Hematopoietic multipotent progenitor cell treated with erythropoietin and hydrocortisone succinate and interleukin-3 and kit ligand, for 17 days (in vitro differentiated cells): ENCODE measurements at places on chromosomes 6 and 20.

GRCh38 chr6:18276610-18277236 is 12.4 kb upstream of the DEK start:
- DNase-seq: no peak

GRCh38 chr6:117118490-117118889 is 146.9 kb upstream of the VGLL2 start:
- no peak for DNase-seq

DNA sequence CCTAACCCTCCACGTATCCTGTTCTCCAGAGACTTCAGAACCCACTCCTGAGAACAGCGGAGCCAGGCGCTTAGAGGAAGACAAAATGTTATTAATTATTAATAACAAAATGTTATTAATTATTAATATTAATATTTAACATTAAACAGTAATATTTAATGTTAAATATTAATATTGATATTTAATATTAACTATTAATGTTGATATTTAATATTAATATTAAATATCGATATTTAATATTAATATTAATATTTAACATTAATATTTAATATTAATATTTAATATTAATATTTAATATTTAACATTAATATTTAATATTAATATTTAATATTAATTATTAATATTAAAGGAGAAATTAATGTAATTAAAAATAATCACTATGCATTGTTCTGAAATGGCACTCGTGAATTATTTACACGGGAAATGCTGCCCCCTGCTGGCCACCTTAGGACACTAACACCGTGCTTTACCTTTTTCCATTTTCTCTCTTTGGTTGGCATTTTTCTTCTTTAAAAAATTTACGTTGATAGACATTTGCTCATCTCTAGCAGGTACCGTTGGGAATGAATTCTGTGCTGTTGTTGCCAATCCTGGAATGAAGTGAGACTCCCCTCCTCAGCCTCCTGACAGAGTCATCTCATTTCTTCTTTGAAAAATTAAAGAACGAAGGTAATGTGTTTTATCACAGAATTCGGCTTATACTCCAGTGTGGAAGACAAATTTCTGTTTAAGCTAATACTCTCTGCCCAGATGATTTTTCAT is 7.5 kb upstream of the GGTLC1 start:
- DNase-seq: peak; percentile 59

DNA sequence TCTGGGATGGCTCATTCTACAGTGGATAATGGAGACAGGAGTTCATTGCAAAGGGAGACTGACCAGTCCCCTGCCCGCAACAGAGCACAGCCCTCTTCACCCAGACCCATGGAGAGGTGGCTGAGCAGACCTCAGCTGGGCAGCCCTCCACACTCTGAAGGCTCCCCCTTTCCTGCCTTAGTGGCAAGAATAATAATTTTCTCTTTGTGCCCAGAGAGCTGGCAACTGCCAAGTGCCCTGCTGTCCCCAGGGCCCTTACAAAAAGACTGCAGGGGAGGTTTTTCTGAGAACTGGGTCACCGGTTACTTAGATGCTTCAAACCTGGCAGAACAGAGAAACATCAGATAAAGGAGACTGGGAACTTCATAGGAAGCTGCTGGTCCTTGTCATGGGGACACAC is 35.4 kb upstream of the ZNFX1 start:
- DNase-seq: no peak

DNA sequence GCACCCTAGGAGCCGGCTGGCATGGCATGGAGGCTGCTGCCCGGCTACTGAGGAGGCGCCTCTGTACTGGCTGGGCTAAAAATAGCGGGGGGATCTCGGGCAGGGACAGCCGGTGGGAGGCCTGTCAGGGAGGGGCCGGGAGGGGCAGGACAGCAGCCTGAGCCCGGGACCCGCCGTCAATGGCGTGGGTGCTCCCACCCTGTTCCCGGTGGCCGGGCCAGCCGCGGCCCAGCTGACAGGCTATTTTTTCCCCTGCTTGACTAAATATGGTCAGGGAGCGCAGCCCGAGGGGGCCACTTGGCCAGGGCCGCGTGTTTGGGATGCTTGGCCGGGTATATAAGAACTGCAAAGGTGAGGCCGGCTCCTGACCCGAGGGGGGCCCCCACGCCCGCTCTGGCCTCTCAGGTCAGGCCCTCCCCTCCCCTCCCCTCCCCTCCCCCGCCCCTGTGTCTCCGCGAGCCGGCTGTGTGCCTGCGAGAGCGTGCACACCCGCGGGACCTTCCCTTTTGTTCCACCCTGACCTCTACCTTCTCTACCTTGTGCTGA is 74.4 kb upstream of the GATA5 start:
- DNase-seq: no peak

DNA sequence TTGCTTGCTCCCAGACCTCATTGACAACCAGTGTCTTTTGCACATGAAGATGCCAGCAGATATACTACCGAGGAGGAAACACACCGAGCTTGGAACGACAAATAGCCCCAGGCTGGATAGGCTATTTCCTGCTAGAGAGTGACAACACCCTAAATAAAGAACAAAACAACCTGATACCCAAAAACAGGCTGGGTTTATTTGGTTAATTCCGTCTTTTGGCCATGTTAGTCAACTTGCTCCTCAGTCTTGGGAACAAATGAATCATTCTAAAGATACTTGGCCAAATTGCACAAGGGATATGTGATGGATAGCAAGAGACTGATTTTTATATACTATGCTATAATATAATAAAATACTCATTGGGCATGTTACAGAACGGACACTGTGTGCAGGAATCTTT is 11.5 kb upstream of the MUC22 start:
- no peak for DNase-seq

- no peak for DNase-seq
Observed at GRCh38 chr6:23272536-23272935, 703.2 kb downstream of the HDGFL1 start.

DNA sequence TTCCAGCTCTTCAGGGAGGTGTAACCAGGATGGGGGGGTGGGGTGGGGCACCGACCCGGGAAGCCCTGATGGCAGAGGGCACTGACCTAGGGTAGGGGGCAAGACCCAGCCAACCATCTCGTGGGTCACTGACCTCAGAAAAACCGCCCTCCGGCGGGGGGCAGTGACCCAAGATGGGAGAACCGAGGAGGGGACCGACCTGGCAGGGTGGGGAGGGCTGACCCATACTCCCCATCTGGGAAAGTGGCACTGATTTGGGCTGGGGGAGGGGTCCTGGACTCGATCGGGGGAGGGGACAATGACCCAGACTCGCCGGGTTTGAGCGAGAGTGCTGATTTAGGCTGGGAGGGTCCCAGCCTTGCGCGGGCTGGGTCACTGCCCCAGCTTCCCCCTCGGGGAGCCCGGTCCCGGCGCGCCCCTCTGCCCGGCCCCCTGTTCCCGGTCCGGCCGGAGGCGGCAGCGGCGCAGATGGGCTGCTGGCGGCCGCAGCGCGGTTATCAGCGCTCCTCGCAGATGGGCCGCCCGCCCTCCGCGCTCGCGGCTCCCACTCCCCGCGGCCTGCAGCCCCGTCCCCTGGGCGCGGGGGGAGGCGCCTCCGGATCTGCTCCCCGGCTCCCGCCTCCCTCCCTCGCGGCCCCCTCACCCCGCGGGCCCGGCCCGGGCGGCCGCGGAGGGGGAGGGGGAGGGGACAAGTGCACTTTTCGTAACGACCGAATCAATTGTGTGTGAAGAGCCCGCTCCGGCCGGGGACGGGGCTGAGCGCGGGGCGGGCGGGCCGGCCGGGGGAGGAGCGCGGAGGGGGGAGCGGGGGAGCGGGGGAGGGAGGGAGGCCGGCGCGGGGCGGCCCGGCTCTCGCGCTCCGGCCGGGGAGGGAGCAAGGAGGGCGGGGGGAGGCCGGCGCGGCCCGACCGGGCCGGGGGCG is 2.2 kb downstream of the NOL4L start:
- DNase-seq: no peak

DNA sequence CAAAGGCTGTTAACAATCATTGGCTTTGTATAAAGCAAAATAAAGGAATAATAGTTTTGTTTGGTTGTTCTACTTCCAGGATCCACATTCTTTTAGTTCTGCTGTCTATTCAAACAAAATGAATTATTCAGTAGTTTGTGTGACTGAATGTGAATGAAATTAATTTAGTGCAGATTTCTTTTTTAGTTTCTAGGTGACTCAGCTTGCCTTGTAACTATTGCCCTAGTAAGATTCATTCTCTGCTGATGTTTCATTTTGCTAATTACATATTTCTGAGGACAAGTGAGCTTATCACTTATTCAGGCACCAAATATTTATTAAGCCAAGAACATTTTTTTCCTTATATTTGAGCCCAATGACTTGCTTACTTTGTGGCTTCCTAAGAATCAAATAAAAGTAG is 46.5 kb upstream of the RIPOR2 start:
- no peak for DNase-seq

DNA sequence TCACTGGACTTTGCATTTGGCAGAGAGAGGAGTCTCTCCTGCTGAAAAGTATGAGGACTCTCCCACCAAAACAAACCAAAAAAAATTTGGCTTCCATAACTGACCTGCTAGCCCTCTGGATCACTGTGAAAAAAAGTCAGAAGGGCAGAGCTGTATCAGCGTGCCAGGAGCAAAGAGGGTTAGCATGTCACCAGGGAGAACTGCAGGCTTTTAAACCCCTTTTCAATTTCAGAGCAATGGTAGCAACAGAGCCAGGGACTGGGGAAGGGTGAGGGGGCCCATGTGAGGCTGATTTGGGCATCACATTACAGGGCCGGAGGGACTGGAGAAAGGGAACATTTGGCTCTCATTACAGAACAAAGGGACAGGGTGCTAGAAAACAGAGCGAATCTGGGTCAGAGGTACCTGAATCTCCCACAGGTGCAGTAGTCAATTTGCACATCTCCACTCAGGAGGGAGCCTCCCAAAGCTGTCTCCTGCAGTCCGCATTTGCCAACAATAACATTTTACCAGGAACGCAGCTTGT is 185.7 kb upstream of the EYA4 start:
- no peak for DNase-seq

GRCh38 chr20:39716796-39717341 is 754.7 kb downstream of the DHX35 start:
- DNase-seq: no peak

DNA sequence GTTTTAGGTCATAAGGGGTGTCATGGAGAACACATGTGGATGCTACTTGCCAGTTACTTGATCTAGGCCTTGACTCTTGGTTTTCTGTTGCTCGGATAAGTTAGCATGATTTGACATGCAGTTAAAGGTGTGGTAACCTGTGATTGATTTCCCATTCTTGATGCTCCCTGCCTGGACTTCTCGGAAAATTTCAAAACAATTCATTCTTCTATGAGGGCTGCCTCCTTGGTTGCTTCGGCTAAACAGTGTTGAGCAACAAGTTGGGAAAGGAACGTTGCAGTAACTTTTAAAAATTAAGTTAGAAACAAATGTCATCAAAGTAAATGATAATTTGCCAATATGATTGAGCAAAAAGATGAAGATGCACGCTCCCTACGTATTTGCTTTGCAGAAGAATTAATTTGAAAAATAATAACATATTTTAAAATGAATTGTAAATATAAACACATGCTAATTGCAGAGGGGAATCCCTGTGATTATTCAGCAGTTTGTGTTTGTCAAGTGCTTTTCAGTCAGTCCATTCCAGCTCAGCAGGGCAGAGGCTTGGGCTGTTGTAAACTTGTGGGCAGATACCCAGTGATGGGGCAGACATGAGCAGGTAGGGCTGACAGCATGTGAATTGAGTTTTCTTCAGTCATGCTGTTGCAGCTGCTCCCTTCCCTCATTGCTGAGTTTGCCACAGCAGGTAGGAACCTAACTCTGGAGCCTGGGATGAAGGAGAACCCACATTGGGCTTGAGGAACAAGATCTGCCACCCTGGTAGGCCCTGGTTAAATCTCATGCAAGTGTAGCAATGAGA is 110.2 kb downstream of the ESR1 start:
- no peak for DNase-seq

- DNase-seq: no peak
Observed at GRCh38 chr6:110748453-110748852, 66.8 kb downstream of the CDK19 start.

- no peak for DNase-seq
Observed at GRCh38 chr6:102501615-102502014, 1108.1 kb downstream of the GRIK2 start.

- no peak for DNase-seq
Observed at GRCh38 chr20:17641520-17641964, 40.5 kb downstream of the RRBP1 start.

DNA sequence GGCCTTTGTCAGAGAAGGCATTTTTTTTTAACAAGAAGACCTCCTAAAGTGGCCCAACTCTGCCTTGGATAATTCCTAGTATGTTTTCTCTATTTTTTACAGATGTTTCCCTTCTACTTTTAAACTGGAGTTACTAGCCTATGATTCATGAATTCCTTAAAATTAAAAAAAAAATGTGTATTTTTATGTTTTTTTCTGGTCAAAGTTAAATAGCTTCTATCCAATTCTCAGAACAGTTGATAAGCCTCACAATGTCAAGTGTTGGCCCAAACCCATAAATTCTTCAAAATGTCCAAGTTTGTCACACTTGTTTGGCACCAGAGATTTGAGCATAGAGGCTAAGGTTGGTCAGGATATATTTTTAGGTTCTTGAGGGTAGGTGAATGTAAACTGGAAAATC is 64.0 kb downstream of the JAG1 start:
- no peak for DNase-seq

- peak; percentile 90 for DNase-seq
Observed at GRCh38 chr6:26312501-26313397, 52.2 kb upstream of the BTN3A2 start.

DNA sequence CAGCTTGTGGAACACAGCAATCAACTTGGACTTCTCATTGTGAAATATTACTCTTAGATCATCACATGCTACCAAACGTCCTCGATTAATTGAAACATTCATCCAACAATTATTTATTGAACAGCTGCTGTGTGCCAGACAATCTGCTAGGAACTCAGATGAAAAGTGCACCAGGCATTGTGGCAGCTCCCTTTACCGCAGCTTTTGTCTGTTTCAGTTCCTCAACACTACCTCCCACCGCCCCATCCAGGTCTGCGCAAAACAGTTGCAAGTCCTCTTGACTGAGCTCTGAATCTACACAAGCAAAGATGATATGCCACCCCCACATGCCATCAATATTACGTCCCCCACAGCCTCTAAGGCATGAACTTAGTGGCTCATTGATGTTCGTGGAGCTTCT is 1094.4 kb upstream of the MAP3K7 start:
- DNase-seq: no peak

DNA sequence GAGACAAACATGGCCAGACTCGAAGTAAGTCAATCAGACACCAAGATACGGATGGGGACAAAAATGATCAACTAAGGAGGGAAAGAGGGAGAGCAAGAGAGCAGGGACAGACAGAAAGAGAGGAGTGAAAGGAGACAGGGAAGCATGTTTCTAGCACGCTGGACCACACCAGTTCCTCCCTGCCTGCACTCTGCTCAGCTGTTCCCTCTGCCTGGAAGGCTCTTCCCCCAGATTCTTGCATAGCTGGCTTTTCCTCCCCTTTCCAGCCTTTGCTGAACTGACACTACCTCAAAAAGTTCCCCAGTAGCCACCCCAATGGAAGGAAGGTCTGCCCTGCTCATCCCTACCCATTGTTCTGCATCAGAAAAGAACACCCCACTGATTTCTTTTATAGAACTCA is 185.9 kb downstream of the MAFB start:
- DNase-seq: no peak

DNA sequence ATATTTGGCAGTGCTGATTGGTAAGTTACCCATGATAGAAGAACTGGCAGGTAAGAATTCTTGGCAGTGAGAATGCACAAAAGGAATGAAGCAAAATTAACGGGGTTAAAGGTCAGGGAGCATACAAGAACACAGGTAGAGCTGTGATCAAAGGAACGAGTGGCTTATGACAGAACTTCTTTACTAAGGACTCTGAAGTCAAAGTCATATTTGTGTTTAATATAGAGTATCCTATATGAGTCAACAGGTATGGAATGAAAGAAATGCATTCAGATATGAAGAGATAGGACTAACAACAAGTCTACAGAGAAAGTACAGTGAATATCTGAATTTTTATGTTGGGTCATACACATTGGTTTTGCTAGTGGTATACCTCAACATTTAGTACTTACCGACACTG is 209.0 kb upstream of the CITED2 start:
- DNase-seq: no peak
